ENCODE measurements at places on chromosomes 4 and X. TPM values are rescaled to one million over a fixed set of nuclear protein-coding genes. Genes with fewer than 3 reads are reported as not detected.

DNA sequence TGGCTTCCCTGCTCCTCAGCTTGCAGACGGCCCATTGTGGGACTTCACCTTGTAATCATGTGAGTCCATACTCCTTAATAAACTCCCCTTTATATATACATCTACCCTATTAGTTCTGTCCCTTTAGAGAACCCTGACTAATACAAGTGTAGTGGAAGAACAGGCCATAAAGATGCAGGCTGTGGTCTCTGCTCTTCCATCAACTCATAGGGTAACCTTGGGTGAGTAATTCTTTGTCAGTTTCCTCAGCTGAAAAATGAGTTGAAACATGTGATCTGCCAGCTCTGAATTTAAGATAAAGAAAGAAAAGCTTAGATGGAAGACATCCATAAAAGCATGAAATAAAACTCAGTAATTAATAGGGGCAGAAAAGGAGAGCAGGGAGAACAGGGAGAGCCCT lies 103.6 kb downstream of the ENOX2 start:
- no peak for DNase-seq
- H3K4me1 ChIP-seq = no peaks in the 10 kb centered on the region
- H3K36me3 ChIP-seq = no peaks in the 10 kb centered on the region
- no peaks in the 10 kb centered on the region for H3K27me3 ChIP-seq

DNA sequence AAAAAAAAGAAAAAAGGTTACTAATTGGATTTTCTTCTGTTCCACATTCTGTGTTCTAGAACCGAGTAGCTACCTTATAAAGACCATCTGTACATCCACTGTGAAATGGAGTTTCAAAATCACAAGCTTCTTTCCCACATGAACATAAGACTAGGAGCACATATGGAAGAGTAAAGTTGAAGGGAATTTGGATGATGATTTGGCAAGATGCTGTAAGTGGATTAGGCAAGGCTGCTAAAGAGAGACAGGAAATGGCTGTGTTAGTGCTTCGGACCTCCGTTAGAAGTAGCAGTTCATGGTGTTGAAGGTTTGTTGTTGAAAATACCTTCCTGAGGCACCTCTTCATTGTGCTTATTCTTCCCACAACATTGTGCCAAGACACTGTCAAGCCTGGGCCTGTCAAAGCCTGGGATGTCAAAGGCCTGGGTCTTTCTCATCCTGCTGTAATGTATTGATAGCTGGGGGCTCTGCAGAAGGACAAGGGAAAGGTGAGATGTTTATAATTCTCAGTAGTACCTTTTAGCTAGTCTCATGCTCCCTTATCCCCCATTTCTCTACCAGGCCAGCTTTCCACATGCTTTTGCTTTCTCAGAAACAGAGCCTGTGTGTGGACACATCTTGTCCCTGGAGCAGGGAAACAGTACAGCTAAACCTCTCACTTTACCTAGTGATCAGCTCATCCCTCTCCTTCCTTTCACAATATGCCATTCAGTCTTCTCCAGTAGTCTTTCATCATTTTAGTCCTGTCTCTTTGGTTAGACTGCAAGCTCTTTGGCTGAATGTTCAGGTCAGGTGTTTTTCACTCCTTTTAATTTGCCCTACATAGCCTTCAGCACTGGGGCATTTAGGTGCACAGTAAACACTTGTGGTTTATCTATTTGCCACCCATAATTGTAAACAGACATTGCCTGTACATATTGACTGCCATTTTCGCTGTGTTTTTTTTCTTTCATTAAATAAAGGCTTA lies 37.9 kb upstream of the CYP2U1 start:
- no peaks in the 10 kb centered on the region for H3K4me1 ChIP-seq
- no peak overlapping the region for H3K4me3 ChIP-seq
- H3K27me3 ChIP-seq = no peaks in the 10 kb centered on the region

DNA sequence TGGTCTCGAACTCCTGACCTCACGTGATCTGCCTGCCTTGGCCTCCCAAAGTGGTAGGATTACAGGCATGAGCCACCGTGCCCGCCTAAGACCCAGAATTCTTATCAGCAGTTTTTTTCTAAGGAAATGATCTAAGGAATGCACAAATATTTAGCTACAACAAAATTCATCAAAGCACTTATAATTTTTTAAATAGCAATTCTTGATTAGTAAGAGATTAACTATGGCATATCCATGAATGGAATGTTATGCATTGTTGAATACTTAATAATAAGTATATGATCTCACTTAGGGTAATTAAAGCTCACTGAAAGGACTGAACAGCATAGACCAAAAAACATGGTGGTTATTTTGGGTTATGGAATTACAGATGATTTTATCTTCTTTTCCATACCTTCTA lies 18.4 kb downstream of the CENPU start:
- no peak overlapping the region for H3K4me3 ChIP-seq
- H3K27me3 ChIP-seq = no peaks in the 10 kb centered on the region
- peaks cover 15% of the 10 kb centered on the region for H3K4me1 ChIP-seq
- peaks cover 13% of the 10 kb centered on the region for H3K36me3 ChIP-seq

DNA sequence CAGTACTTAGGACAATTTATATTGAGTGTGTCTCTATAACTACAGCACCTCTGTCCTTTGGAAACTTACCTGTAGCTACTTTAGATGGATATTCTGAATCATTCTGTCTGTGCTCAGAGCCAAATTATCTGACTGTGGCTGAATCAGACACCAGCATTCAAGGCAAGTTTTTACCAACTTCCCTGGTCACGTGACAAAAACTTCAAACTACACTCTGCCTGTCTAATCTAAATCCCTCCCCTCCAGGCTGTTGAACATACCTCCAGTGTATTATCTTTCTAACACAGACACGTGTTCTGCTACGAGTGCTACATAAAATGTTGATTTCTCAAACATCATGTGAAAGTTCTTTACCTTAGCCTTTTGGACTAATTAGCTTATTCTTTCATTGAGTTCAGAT lies 641.2 kb upstream of the CPEB2 start:
- H3K36me3 ChIP-seq = no peaks in the 10 kb centered on the region
- no peak for DNase-seq
- no peak overlapping the region for H3K27ac ChIP-seq
- H3K4me1 ChIP-seq = no peaks in the 10 kb centered on the region
- no peaks in the 10 kb centered on the region for H3K27me3 ChIP-seq

- no peaks in the 10 kb centered on the region for H3K27me3 ChIP-seq
- no peak overlapping the region for H3K4me3 ChIP-seq
- no peaks in the 10 kb centered on the region for H3K36me3 ChIP-seq
- DNase-seq = no peak
Measured at GRCh38 chr4:14269824-14270223, 642.3 kb upstream of the BOD1L1 start.

DNA sequence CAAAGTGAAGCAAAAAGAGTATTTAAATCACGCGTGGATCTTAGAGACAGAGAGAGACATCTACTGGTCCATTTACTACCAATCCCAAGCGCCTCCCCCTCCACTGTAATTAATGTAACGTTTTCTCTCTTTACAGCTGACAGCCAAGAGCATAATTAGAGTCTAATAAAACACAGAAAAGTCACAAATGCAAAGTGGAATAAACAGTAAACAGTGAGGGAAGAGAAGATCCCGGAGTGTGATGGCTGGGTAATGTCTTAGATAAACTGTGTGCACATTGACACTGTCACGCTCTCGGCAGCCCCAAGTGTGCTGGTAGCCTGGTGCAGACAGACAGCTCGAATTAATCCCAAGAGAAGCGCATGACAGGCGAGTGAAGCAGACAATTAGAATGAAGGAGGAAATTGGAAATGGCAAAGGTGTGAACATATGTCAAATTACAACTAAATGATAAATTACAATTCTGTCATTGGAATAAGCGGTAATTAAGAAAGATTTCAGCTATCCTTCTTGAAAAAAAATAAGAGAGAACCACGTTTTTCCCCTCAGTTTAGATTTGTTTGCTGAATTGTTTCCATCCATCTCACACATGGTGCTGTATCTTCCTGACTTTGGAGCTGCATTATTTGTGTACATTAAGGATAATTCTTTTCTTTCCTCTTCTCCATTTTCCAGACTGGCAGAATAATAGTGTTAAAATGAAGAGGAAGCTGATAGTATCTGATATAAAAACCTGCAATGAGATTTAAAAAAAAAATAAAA lies 100.1 kb downstream of the CXXC4 start:
- H3K36me3 ChIP-seq = no peaks in the 10 kb centered on the region
- DNase-seq = no peak
- no peaks in the 10 kb centered on the region for H3K4me1 ChIP-seq
- no peak overlapping the region for H3K4me3 ChIP-seq
- no peak overlapping the region for H3K27ac ChIP-seq
- H3K27me3 ChIP-seq = no peaks in the 10 kb centered on the region

Gene STBD1
- not detected for total RNA-seq

Gene RNF128
- total RNA-seq = not detected

DNA sequence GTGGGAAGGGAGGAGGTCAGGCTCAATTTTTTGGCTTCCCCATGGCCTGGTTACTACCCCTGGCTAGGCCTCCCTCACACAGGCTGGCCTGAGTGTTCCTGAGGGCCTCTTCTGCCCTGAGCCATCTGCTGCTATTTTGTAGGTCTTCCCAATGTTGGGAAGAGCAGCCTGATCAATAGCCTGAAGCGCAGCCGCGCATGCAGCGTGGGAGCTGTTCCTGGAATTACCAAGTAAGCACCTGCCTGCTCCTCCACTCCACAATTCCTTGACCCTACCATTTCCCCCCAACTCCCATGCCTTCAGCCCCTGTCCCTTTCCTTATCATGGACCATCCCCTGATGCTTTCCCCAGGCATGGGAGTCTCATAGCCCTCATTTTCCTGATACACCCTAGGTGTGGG lies 20.8 kb downstream of the GNL3L start:
- H3K4me3 ChIP-seq = no peak overlapping the region
- no peak for DNase-seq
- no peaks in the 10 kb centered on the region for H3K4me1 ChIP-seq
- H3K27me3 ChIP-seq = no peaks in the 10 kb centered on the region
- no peak overlapping the region for H3K27ac ChIP-seq

DNA sequence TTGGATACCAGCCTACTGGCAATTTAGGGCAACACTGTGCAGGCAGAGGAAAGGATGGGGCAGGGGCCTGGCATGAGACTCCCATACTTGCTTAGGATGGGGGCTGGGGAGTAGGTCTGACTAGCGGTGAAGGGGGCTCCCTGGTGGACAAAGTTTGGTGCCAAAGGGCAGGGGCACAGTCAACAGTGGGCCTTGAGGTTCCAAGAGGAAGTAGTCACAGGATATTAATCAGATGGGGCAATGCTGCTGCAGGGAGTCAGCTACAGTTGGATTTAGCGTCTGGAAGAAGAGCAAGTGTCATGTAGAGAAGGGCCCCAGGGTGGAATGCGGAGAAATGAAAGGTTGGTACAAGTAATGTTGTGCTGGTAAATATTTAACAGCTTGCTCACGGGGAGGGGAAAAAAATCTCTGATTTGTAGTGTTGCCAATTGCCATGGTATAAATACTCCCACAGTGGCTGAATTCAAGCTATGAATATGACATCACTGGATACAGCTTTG lies 139.4 kb downstream of the PJA1 start:
- H3K27me3 ChIP-seq = no peaks in the 10 kb centered on the region
- no peaks in the 10 kb centered on the region for H3K36me3 ChIP-seq
- H3K4me1 ChIP-seq = no peaks in the 10 kb centered on the region

- H3K27me3 ChIP-seq = no peaks in the 10 kb centered on the region
- DNase-seq = no peak
- no peak overlapping the region for H3K4me3 ChIP-seq
- no peak overlapping the region for H3K27ac ChIP-seq
- no peaks in the 10 kb centered on the region for H3K4me1 ChIP-seq
Measured at GRCh38 chrX:131235768-131236545, 53.1 kb downstream of the IGSF1 start.

Gene ENAM
- total RNA-seq = not detected

DNA sequence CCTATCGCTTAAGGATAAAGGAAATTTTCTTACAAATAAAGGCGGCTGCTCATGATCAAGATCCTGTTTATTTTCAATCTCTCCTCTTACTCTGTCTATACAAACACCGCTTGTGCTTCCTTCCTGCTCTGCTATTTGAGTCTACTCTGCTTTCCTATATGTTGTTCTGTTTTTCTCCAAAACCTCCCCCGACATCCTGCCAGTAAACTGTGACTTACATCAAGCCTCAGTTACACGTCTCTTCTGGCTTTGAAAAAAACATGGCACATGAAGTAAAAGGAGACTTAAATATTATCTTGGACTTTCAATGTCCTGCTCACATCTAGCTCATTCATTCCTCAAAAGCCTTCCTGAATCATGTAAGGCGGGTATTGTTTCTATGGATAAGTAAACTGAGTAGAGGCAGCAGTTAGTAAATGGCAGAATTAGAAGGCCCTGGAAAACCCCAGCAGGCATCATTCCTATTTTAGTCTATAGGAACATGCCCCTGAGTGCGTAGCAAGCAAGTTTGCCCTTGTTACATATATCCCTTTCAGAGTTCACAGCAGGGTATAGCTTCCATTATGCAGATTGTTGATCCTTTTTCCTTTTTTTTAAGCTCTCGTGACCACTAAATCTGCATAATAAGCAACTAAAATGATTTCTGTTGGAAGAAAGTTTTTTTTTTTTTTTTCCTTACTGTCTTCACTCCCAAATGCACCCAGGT lies 280.1 kb downstream of the RAPGEF2 start:
- DNase-seq = no peak
- H3K36me3 ChIP-seq = no peaks in the 10 kb centered on the region
- no peak overlapping the region for H3K27ac ChIP-seq
- H3K27me3 ChIP-seq = no peaks in the 10 kb centered on the region
- H3K4me3 ChIP-seq = no peak overlapping the region

- H3K27me3 ChIP-seq = no peaks in the 10 kb centered on the region
- DNase-seq = no peak
Measured at GRCh38 chr4:62928483-62928882, 1480.8 kb downstream of the TECRL start.

Gene MAGEB2
- total RNA-seq = not detected

DNA sequence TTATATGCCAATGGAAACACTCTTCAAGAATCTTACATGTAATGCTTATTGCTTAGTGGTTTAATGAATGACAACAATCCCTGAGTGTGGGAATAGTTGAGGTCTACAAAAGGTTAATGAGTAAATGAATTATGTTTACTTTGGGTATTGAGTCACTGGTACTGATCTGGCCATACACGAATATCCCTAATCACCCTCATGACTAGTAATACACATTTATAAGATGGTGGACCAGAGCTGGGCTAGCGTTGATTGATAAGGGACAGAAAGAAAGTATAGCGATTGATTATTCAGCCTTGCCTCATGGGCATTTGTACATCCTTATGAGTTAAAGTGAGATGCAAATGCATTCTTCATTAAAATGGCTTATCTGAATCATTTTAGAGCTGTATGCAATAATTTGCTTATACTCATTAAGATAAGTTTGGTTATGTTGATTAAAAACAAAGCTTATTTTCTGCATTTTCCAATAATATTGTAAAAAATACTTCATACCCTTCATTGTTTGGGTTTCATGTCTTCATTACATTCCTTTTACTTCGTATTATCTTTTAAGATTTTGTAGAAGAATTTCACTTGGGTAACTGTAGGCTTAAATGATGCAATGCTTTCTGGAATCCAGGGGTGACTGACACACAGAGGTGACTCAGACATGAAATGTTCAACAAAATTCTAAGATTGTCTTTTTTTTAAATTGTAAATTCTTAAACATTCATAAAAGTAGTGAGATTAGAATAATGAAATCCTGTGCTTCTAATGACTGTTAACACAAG lies 47.4 kb downstream of the FGF2 start:
- H3K36me3 ChIP-seq = no peaks in the 10 kb centered on the region
- H3K27me3 ChIP-seq = no peaks in the 10 kb centered on the region
- H3K4me3 ChIP-seq = no peak overlapping the region

- no peak for DNase-seq
- H3K27ac ChIP-seq = no peak within 1 kb of the TSS
- H3K27me3 ChIP-seq = no peaks in the 10 kb centered on the region
- H3K4me1 ChIP-seq = no peaks in the 10 kb centered on the region
Measured at GRCh38 chr4:174828845-174829701, at the start of gene GLRA3. Gene GLRA3 (minus strand): TSS chr4:174829247. CDS start chr4:174828811, 436 bp downstream.

- H3K27ac ChIP-seq = no peak overlapping the region
- peaks cover 11% of the 10 kb centered on the region for H3K4me1 ChIP-seq
- H3K4me3 ChIP-seq = no peak overlapping the region
- H3K27me3 ChIP-seq = no peaks in the 10 kb centered on the region
- no peak for DNase-seq
- no peaks in the 10 kb centered on the region for H3K36me3 ChIP-seq
Measured at GRCh38 chrX:120000490-120001246, 57.1 kb upstream of the NKAP start.
